ENCODE measurements at places on chromosomes 2 and 18.

DNA sequence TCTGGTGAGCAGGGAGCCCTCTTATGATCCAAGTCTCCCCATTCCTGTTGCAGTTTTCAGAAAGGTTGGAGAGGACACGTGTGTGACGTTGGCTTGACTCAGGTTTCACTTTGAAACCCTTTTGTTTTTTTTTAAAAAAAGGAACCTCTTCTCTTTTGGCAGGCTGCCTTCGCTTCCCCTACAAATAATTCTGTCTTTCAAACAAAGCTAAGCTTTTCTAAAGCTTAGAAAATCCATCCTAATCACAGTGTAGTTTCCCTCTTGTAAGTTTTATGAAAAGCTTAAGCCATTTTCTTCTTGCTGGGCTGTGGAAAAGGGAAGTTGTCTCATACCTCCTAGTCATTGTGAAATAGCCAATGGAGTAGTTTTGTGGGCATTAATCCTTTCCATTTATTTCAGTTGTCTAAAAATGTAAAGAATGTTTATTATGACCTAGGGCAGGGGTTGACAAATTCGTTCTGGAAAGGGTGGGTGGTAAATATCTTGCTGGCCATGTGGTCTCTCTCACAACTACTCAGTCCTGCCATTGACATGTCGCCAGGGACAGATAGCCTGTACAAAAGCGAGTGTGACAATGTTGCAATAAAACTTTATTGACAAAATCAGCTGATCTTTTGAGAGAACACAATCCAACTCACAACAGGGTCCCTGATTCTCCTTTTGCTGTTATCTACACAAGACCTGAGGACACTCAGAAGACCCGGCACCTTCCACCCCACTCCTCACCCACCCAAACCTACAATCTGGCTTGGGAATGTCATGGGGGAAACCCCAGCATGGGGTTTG, 878.8 kb downstream of the RNF144A start:
- no peak for DNase-seq

GRCh38 chr2:167297292-167297691, 409.0 kb downstream of the XIRP2 start:
- DNase-seq = no peak

- no peak for DNase-seq
Measured at GRCh38 chr2:173664513-173664910, 300.7 kb downstream of the SP3 start.

DNA sequence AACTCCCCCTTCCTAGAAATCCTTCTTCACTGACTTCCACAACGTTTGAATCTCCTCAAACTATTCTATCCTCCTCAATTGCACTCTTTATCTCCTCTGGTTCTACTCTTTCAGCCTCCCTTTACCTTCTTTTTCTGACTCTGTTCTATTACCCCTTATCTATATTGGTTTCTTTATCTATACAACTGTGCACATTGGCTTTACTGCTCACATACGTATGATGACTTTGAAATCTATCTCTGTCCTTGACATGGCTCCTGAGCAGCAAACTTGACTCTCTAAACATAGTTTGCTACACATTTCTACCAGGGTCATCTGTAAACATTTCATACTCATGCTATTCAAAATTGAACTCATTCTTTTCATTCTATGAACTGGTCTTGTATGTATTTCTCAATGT, 601.0 kb upstream of the LINC00305 start:
- DNase-seq = no peak

DNA sequence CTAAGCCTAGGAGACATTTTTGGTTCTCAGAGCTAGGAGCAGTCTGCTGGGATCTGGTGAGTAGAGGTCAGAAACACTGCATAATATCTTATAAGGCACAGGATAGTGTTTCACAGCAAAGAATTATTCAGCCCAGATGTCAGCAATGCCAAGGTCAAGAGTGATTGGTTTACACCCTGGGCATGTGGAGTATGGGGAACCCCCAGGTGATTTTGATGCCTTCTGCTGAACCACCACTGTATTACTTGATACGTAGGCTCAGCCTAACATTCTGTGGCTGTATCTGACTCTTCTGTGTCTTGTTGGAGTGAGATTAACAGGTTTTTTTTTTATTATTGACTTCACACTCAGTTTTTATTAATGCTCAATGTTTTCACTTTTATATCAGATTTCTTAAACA, 6.0 kb downstream of the DDX18 start:
- DNase-seq = no peak

DNA sequence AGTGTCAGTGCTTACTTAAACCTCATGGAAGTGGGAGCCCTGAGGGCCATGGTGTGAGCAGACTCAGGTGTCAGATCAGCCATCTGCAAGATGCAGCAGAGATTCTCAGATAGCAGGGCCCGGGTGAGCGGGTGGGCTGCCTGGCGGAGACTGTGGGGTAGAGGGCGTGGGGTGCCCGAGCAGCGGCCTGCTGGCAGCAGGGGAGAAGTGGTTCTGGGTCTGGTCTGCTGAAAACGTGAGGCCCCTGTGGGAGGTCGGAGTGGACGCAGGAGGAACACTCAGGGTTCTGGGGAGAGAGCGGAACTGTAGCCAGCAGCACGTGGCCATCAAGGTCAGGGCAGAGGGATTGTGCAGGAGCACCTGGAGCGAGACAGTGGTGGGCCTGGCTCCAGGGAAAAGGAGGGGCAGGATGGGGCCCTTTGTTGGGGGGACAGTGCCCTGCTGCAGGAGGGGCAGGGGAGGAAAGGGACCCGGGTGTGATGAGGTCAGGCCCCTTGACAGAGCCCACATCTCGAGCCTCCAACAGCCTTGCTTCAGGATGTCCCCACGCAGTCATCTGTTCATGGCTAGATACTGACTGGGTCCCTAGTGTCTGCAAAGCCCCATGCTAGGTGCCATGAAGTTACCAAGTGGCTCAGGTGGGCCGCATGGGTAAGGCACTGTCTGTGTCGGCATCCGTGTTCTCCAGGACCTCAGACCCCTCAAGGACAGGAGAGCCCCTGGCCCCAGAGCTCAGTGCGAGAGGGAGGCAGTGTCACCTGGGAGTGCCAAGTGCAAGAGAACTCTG, 2.7 kb upstream of the ESPNL start:
- no peak for DNase-seq

DNA sequence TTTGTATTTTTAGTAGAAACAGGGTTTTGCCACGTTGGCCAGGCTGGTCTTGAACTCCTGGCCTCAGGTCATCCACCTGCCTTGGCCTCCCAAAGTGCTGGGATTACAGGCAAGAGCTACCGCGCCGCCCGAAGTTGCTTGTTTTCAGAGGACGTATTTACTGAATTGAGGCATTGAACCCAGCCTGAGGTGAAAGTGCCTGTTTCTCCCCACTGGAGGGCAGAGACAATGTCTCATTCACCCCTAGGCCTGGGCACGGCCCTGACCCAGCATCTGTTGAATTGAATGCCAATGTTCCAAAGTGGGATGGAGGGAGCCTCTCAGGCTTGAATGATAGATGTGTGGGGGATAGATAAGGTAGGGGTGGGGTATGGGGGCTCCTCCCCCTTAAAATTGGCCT, 4.5 kb upstream of the TMBIM1 start:
- no peak for DNase-seq

- no peak for DNase-seq
Measured at GRCh38 chr2:66523990-66524389, 89.1 kb downstream of the MEIS1 start.

- no peak for DNase-seq
Measured at GRCh38 chr2:24210106-24210455, 35.2 kb downstream of the FAM228A start.

- DNase-seq = no peak
Measured at GRCh38 chr2:234322766-234323465, 174.0 kb downstream of the ARL4C start.

GRCh38 chr2:1614564-1614963, 129.8 kb downstream of the PXDN start:
- DNase-seq = no peak

GRCh38 chr2:88753833-88754584, 62.5 kb downstream of the RPIA start:
- no peak for DNase-seq

- DNase-seq = no peak
Measured at GRCh38 chr18:58495207-58495606, 133.7 kb downstream of the ALPK2 start.

GRCh38 chr2:85503851-85504777, 34.9 kb upstream of the MAT2A start:
- no peak for DNase-seq

DNA sequence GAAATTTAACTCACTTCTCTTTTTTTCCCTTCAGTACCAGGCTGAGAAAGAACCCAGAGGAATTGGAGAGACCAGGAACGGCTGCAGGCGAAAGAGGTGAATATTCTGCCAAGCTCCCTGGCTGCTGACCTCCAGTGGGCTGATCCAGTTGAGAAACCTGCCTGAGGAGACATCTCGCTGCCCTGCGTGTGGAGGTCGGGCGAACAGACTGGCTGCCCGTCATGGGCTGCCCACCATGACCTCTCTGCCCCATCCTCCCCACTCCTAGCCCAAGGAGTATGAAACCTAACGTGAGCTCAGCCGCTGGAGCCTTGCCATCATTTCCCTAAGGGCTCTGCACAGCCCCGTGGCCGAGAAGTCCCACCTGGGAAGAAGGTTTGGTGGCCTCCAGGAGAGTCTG, 148.8 kb upstream of the SALL3 start:
- DNase-seq = no peak

- no peak for DNase-seq
Measured at GRCh38 chr18:48862678-48863270, 88.0 kb downstream of the SMAD7 start.

DNA sequence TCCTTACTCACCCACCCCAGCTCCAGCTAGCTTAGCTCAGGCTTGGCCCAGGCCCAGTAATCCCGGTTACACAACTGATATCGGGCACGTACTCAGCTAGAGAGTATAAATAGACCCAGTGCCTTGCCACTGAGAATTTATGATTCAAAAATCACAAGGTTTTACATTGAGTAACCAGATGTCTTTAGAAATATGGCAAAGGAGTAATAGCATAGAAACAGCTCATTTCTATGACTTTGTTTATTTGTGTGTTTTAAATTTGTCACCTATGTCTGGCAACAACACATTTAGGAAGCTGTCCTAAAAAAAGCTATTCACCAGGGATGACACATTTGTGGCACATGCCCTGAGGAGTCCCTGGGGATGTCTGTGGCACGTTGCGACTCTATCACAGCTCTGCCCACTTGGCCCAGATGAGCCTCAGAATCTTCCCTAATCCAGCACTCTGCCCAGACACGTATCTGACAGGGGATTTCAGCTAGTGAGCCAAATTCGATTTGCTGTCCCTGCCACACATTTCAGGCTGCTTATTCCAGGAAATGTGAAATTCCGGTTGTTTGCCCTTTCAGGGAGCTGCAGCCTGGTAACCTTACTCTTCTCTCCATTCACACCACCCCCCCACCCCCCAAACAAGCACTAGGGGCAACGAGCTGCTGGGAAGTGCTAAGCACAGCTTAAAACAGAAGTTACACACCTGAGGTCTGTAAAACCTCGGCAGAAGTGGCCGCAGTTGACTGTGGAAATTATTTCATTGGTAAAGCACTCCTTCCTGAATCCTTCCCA, 85.4 kb upstream of the ZCCHC2 start:
- peak; percentile 92 for DNase-seq

DNA sequence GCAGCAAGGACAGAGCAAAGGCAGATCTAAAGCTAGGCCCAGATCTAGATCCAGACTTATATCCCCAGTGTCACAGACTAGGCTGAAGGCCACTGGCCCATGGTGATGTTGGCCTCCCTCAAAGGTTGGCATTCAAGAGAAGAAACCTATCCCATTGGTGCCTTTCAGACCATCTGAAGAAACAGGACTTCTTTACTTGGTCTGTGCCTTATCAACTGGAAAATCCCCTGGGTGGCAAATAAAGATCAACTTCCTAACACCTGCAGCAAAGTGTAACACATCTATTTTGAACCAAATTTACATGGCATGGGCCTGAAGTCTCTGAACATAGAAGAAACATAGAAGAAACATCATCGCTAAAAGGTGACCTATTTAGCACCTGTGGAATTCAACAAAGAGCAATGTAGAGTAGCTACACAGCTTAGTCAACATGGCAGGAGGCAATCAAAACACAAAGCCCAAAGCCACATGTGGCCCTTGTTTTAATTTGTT, 35.8 kb downstream of the METTL4 start:
- no peak for DNase-seq

- DNase-seq = no peak
Measured at GRCh38 chr2:42770288-42771131, 6.6 kb upstream of the OXER1 start.

DNA sequence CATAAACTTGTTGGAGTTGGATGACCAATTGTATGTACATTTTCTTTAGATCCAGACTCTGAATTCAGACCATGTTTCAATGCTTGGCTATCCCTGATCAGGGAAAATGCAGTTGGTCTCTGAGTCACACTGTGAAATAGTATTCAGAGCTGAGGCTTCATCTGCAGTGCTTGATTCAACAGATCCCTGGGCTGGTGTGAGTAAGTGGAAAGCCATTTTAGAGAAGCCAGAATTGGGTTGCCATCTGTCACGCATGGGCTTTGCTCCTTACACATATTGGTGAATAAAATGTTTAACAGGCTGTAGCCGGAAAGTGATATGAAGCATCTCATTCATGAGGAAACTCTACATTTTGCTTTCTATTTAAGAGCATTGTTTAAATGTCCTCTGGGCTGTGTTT, 50.0 kb upstream of the ACYP2 start:
- DNase-seq = no peak

DNA sequence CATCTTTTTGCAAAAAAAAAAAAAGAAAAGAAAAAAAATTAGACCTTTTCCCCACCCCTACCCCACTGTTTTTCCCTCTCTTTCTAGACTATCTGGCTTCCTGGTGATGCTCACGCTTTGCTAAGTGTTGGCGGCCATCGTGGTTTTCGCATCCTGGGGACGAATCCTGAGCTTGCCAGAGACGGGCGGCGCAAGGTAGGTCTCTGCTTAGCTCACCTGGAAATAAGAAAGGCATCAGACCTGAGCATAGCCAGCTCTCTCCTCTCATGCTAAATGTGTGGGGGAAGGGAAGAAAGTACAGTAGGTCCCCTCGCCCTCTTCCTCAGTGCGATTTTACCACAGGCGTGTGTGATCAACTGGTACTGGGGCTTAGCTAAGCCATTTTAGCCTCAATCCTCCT, 90.5 kb downstream of the KLHL29 start:
- no peak for DNase-seq

DNA sequence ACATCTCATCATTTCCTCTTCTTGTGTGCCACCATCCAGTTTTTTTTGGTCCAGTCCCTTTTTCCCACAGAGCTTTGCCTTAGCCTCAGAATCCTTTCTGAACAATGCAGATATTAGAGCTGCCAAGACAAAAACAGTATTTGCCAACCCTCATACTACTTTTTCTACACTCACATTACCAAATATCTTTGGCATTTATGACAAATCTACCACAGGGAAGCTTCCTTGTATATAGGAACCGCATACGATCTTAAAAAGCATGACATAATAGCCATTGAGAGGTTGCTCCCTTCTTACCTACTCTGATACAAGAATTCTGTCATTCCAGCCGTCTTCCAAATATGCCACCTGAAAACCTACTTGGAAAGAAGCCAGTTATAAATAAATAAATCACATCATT, 9.4 kb downstream of the ZNF24 start:
- no peak for DNase-seq

DNA sequence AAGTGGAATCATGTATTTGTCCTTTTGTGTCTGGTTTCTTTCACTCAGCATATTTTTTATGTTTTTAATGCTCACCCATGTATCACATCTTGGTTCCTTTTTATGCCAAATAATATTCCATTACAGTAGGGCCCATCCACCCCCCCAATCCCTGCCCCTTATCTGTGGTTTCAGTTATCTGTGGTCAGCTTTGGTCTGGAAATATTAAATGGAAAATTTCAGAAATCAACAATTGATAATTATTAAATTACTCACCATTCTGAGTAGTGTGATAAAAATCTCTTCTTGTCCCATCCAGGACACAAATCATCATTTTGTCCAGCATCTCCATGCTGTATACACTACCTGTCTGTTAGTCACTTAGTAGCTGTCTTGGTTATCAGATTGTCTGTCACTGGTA, 66.7 kb downstream of the BIRC6 start:
- DNase-seq = no peak
